ENCODE measurements at places on chromosomes 1 and 21.

DNA sequence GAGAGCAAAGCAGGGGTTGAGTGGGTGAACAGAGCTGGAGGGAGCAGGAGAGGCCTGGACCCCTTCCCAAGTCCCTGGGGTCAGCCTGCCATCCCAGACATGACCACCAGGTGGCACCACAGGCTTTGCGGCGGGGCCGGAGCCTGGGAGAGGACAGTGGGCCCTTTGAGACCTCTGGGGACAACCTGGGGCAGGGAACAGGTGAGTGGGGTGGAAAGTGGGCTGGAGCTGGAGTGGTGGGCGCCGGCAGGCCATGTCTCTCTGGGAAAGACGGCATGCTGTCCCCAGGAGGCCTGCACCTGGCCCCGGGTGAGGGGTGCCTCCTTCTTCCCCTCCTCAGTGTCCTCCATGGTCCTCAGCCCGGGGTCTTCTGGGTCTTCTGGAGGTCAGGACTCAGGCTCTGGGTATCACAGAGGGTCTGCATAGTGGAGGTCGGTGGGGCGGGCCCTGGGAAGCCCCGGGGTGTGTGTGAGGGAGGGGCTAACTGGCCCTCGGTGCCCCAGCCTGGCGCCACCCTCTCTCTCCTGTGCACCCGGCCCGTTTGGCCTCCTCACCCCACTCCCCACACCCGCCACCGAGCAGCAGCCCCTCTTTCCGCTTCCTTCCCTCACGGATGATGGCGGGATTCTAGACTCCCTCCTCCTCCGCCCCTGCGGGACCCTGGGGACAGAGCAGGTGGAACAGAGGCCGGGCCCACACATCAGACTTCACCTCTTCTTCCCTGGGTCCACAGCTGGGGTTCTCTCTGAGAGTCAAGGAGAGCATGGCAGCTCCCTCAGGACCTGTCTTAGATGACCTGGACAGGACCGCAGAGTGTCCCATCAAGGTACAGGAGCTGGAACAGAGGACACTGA is 28.5 kb upstream of the PKP1 start:
- peak; percentile 69 for DNase-seq

- DNase-seq = no peak
Measured at GRCh38 chr1:240912821-240913220, 300.9 kb upstream of the GREM2 start.

- no peak for DNase-seq
Measured at GRCh38 chr1:82934074-82934473, 1064.9 kb downstream of the TTLL7 start.

DNA sequence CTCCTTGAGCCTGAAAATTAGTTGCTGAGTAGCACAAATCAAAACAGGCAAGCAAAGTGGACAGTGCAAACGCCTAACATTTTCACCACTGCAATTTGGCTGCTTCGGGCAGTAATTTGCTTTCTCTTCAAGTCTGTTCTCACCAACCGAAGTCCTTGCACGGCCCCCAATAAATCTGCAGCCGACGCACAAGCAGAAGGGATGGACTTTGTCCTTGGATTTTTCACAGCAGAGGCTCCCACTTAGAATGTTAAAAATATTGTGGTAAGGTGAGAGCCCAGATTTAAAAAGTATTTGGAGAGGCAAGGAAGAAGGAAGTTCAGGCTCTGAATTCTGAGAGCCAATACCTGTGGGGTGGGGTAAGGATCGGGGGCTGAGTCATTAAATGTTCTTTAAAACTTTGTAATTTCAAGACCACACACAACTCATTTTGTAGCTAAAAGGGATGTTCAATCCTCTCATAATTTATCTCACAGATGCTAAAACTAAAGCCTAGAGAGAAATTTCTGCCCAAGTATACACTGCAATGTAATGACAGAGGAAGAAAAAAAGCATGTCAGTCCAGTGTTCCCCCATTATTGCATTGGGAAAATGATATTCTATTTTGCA is 6.2 kb downstream of the CD247 start:
- no peak for DNase-seq

GRCh38 chr1:145719230-145720079 is at the start of gene CD160:
TSS of gene CD160 (plus strand) at chr1:145719499. CDS start at chr1:145728328, 8,829 bp downstream.
- no peak for DNase-seq
